ENCODE measurements at places on chromosomes 3 and 15.

DNA sequence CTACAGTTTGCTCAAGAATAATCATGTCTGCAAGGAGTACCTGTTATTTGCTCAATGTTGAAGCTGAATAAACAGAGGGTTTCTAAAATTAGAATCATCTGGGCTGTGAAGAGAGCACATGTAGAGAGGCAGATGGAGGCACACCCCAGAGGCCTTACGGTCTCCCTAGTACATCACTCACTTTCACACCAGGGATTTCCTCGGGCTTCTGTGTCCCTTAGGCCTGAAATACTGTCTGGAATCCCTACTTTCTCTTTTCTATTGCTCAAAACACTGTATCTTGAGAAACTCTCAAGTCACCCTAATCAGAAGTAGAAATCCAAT lies 473.7 kb upstream of the ROBO2 start:
- DNase-seq, result no peak

GRCh38 chr3:7144697-7145308 lies 283.9 kb downstream of the GRM7 start:
- no peak for DNase-seq

DNA sequence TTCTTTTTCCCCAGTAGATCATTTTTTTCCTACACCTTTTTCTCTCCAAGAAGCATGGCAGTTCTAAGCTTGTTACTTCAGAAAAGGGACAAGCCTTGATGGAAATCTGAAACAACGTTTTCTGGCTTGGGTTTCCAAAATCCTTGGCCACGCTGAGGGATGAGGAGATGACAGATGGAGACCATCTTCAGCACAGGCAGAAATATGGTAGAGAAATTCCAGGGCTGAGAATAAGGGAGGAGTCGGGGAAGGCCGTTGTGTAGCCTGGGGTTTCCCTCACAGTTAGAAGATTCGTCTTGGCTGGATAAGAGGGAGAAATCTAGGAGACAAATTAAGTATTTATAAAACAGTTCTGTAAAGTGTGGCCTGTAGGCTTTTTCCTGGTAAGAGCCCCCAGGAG lies 33.9 kb upstream of the STT3B start:
- DNase-seq, result no peak

- DNase-seq, result no peak
Measured at GRCh38 chr15:35450492-35450891, 95.5 kb downstream of the DPH6 start.

- DNase-seq, result peak; percentile 52
Measured at GRCh38 chr3:133038089-133038730, at the start of gene TMEM108. TSS of gene TMEM108 (plus strand) at chr3:133038391.

DNA sequence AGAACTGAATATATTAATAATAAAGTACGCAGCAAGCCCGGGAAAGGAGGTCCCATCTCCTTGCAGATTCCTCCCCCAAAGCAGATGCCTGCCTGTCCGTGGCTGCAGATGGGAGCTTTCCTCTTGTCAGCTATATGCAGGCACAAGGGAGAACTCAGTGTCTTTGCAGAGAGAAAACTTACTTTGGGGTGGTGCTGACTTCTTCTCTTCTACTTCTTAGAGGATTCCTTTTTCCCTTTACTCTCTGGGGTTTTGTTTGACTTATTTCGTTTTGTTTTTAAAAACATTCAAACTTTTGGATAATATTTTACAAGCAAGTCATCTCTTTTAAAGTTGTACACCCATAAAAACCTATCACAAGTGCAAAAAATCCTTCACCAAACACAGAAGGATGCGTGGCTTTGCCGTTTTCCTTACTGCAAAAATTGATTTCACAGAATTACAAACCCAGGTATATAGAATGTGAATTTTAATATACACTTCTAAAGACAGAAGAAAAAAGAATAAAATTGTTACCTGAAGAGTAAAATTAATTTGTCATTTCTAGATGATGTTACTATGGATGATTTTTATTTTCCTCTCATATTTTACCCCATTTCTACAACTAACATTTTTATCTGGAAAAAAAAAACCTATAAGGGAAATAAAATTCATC lies 65.3 kb upstream of the IGF1R start:
- DNase-seq, result no peak

- DNase-seq, result no peak
Measured at GRCh38 chr3:65893631-65894030, 145.1 kb downstream of the MAGI1 start.

DNA sequence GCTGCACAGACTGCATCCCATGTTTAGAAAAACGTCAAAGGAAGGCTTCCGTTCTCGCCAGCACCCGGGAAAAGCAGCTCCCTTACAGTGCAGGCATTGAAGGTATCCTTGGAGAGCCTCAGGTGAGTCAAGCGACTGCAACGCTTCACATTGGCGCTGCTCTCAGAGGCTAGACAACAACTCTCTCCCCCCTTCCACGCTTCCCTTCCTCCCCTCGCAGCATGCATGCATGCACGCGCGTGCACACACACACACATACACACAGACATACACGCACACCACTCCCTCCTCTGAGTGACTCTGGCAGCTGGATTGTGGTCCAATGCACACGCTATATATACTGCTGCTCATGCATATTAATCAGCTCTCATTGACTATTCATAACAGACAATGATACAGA lies 191.1 kb downstream of the PDZRN3 start:
- DNase-seq, result no peak

- no peak for DNase-seq
Measured at GRCh38 chr15:41689834-41690233, 29.6 kb downstream of the MGA start.

DNA sequence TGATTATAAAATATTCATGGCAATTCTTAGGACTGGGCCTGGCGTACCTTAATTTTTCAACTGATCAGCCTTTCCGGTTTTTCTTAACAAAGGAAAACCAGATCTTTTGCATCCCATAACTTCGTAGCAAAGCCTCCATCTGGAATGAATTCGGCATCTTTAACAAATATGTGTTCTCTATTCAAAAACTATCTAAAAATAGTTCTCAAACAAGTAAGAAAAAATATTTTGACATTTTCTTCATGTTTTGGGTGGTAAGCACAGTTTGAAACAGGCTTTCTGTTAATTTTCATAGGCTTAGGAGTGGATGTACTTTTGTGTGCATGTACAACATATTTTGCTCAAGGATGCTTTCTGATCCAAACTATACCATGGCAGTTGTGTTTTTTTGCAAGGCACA lies 55.1 kb downstream of the RBMS3 start:
- no peak for DNase-seq

DNA sequence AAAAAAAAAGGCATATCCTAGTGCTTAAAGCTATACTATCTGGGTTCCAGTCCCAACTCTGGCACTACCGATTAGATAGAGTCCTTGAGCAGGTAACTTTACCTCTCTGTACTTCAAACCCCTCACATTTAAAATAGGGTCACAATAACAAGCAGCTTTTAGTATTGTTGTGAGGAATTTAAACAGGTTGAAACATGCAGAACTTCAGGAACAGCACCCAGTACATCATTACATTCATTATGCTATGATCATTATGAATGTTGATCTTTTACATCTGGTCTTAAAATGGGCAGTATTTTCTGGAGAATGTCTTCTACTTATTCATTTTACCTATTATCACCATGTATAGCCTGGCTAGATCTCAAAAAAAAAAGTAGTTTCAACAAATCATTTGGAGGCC lies 176.1 kb upstream of the CCDC54 start:
- DNase-seq, result no peak

DNA sequence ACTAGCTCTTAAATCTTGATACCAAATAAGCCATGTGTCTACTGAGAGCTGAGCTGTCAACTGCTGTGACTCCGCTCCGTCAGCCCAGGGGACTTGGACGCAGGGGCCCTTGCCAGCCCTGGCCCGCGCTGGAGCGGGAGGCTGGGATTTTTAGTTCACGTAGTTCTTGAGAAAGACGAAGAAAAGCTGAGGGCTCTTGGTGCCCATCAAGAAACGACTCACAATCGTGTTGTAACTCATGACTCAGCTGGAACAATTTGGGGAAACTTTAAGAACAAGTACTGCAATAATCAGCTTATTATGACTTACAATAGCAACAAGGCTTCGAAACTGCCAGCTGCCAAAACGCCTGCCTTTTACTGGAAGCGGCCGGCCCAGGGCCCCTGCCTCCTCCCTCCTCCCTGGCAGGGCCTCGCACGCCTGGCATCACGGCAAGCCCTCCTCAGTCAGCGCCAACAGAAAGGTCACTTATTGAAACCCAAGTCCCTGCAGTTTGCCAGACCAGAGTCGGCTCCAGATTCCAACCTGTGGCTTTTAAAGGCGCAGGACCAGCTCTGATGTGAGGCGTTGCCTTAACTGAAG lies 60.3 kb downstream of the RGMA start:
- DNase-seq, result peak; percentile 49

DNA sequence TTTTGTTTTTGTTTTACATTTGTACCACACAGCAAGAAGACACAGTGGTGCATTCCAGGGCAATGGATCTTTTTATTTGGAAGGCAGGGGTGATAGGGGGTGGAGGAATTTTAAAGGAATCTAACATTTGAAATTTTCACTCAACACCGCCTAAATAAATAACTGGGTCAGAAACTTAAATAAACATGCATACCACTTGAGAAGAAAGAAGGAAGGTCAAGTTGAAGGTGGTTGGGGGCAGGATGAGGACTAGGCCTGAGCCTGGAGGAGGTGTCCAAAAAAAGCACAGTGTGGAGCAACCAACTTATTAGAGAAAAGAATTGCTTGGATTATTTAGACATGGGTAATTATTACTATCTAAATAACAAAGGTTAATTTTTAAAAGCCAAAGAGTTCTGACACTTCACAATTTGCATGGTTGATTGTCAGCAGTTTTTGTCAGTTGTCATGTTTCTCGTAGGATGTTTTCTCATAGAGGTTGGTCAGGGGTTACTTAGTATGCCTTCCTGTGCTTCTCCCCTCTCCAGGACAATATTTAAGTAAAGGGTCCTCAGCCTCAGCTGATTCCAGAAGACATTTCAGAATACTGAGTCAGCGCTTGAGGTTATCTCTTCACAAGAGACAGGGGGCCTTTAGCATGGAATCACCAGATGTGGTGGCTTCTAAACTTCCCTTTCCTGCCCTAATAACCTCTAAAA lies 173.7 kb upstream of the SLC2A2 start:
- no peak for DNase-seq

- no peak for DNase-seq
Measured at GRCh38 chr3:12777171-12777570, 18.1 kb upstream of the TMEM40 start.

GRCh38 chr15:94576889-94577533 lies 345.6 kb downstream of the MCTP2 start:
- DNase-seq, result no peak

DNA sequence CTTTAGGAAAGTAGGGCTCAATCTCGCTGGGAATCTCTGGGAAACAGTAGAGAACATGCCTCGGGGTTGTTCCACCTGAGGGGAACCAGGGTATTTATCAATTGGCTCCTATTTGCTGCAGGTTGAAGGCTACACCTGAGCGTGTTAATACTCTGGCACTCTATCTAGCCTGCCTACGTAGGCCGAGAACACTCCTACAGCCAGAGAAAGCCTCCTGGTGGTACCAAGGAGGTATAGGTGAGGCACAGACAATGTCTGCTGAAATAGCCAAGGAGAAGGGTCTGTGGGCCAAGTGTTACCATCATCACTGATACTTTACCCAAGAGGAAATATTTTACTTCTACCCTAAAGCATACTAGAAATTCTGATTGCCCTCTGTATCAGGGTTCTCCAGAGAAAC lies 341.0 kb upstream of the UBE2E2 start:
- DNase-seq, result no peak

- DNase-seq, result no peak
Measured at GRCh38 chr15:73156431-73157191, 104.3 kb downstream of the NEO1 start.

DNA sequence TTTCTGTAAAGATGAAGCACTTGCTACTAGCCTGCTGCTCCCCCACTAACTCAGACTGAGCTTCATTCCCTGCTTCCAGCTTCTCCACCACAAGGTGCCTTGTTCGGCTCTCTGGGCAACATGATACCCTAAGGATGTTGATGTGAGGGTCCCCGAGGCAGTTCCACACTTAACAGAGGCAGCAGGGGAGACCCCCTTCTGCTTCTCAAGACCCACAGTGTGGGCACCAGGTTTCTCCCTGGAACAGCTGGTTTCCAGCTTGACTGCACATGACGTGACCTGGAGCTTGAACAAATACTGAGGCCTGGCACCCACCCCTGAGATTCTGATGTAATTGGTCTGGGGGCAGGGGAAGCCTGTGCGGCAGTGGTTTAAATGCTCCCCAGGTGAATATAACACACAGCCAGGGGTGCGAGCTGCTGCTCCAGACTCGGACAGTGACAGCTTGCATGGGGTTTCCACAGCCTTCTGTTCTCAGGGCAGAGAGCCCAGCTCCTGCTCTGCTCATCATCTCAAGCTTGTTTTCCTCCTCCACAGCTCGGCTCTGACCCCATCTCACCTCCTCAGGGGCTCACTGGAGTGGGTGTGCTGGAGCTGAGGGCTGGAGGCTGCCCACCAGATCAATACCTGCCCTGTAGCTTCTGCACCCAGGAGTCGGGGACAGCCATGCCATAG lies 95.0 kb upstream of the HACD2 start:
- DNase-seq, result no peak
